Activated effector memory CD4-positive, alpha-beta T cell treated with Interleukin-2 at 50 U/mL for 16 hours (primary cell): ENCODE measurements at places on chromosomes 5 and 9.

GRCh38 chr5:78650531-78650930 lies 2.0 kb upstream of the LHFPL2 start:
- no peak for DNase-seq

- DNase-seq: no peak
Measured at GRCh38 chr9:89862316-89862715, 257.5 kb downstream of the GADD45G start.

- no peak for DNase-seq
Measured at GRCh38 chr9:105055917-105056316, 128.0 kb upstream of the ABCA1 start.

DNA sequence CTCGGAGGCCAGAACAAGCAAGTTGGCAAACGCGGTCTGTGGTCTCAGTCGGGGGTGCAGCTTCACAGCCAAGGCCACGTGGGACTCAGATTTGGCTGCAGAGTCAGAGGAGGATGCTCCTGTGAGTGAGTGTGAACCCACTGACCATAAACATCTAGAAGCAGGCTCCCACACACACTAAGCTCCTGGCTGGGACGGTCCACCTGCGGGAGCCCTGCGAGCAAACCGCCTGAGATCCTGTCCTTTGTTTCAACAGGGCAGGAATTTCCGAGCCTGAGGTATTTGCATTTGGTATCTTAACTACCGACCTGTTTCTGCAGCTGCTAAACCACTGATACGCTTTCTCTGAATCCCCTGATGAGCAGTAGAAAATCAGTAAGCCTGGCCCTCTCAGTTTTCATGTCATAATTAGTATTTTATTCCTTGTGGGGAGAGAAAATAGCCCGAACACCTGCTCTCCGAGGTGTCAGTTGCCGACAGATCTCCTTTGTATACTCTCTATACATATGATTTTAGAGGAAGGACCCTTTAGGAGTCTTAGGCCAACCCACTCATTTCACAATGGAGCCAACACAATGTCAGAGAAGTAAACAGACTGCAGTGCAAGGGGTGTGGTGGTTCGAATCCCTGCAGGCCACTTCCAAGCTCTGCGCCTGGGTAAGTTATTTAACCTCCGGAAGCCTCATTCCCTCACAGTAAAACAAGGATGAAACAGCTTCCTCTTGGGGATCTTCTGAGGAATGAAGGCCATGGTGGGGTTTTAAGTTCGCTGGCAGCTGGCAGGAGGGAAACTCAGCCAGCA lies 40.9 kb upstream of the PWWP2A start:
- DNase-seq: no peak

GRCh38 chr5:67476995-67477394 lies 280.4 kb upstream of the CD180 start:
- no peak for DNase-seq

DNA sequence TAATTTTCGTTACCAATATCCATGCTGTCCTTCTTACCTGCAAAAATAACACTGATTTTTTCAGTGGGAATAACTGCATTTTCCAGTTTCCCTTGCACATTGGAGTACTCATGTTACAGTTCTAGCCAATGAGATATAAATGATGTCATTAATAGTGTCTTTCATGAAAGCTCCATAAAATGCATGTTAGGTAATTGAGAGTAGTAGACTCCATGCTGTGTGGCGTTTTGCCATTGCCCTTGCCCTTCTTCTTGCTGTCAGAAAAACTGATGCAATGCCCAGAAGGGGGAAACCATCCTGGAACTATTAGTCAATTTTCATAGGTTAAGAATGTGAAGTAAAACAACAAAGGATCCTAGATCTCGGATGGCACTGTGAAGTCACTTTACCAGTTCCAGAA lies 1765.3 kb downstream of the EFNA5 start:
- DNase-seq: no peak

GRCh38 chr9:107625383-107625984 lies 135.9 kb upstream of the KLF4 start:
- no peak for DNase-seq

GRCh38 chr5:52801329-52801728 lies 13.6 kb downstream of the ITGA1 start:
- DNase-seq: no peak

DNA sequence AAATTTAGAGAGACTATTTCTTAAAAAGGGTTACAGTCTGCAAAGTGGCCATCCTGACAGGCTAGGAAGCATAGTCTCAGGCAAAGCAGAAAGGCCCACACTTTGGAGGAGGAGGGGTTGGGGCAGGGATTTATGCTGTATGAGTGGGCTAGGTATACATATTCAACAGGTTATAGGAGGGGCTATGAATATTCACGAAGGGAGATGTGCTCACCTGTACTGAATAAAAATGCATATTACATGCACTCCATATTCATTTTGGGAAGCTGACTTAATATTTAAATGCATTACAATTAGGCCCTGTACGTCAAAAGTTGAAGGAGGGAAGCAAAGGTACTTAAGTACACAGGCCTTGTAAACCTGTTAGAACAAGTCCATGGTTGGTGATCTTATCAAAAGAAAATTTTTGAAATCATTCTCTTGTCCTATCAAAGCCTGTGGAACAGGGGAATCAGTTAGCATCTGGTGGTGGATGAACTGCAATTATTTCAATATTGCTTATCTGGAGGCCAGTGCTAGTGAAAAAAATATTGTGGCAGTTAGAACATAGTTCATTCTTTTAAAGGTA lies 1.6 kb downstream of the CENPP start:
- no peak for DNase-seq

DNA sequence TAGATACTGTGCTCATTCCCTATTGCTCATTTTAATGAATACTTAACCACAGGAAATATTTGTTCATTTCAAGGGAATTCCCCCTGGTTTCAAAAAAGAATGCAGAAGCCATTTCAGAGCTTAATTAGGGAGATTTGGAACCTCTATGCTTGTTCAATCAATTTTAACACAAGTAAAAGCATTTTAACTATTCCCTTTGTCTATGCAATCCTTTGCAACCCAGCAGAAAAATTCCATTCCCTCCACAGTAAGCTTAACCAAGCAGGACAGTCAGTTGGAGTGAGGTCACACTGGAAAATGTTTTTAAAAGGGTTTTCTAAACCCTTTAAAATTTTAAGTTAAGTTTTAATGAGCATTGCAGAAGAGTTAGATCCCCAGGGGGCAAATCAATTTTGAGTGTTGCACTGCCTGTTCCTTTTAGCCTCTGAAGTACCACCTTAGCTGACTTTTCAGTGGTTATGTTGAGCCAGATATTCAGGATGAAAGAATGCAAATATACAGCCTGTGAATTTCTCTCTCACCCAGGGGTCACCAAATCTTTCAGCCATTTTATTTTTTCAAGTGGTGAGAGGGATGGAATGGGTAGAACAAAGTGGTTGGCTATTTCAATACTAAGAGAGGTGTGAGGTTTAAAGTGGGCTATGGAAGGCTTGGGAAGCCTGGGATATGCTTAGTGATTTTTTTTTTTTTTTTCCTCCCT lies 356.2 kb upstream of the NUDT12 start:
- no peak for DNase-seq

DNA sequence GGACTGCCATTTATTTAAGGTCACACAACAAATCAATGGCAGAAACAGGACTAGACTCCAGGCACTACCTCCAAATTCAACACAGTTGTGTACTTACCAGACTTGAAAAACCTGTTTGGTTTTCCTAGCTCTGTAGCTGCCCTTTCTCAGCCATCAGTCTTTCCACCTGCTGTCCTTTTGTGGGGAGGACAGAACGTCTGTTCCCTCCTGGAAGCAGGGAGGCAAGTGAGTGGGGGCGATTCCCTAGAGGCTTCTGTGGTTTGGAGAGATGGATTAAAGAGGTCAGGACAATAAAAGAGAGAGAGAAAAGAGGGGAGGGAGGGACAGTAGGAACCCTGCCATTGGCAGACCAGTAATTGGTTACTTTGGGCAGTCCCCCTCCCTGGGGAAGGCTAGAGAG lies 14.7 kb downstream of the ASTN2 start:
- DNase-seq: no peak

GRCh38 chr5:178304761-178305645 lies 72.4 kb upstream of the PHYKPL start:
- no peak for DNase-seq

DNA sequence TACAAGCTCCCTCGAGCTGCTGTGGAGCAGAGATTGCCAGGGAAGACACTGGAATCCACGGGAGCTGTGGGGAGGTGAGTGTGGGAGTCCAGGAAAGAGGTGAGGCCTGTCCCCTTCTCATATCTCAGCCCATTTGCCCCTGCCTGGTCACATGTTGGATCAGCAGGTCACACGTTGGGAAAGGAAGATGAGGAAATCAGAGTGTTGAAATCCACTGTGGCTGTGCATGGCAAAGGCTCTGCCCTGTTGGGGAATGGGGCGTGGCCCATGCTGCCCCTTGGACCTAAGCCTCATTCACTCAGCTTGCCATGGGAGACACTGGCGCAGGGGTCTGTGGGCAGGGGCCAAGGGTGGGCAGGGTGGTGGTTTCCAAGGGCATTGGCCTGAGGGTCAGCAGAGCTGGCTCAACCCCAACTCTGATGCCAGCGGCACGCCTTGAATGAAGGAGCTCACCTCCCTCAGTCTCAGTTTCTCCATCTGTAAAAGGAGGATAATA lies 85.4 kb upstream of the CPEB4 start:
- no peak for DNase-seq

- DNase-seq: no peak
Measured at GRCh38 chr9:127262602-127263001, 2.0 kb upstream of the GARNL3 start.

DNA sequence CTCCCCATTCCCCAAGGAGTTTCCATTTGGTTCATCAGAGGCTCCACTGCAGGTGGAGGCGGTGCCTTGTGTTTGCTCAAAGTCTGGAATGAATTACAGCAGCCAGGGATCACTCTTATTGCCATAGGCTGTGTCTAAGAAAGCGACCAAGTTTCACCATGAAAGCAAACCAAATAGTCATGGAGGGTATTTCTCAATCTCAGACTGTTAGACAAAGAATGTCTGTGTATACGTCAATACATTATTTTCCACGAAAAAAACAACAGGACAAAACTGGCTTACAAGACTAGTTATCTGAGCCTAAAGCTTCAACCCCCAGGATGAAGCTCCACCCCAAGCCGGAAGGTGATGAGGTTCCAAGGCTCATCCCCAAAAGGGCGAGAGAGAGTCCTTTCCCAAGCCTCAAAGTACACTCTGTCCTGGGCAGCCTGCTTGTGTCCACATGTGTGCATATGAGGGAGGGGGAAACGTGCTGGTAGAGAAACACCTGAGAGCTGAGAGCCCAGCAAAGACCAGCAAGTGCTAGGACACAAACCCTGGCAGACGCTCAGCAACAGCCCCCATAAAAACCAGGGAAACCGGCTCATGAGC lies 4.3 kb downstream of the B4GALT1 start:
- no peak for DNase-seq

- no peak for DNase-seq
Measured at GRCh38 chr9:115413304-115413703, 295.3 kb upstream of the TNC start.

- no peak for DNase-seq
Measured at GRCh38 chr5:54671111-54671531, 153.6 kb downstream of the SNX18 start.

GRCh38 chr9:9892217-9892616 lies 720.6 kb downstream of the PTPRD start:
- DNase-seq: no peak

DNA sequence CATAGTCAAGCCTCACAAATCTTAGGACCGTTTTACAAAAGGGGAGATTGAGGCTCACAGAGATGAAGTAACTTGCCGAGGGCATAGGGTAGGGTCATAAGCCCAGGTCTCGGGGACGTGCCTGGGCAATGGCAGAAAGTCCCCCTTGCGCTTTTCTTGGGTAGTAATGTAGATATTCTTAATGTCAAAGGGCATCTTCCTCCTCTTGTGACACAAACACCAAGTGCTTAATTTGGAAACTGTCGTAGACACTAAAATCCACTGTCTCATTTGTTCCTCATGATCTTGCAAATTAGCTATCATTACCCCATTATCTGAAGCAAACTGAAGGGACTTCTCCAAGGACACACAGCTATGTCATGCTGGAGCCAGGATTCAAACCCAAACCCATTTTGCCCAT lies 180.8 kb downstream of the GAS1 start:
- DNase-seq: no peak

- no peak for DNase-seq
Measured at GRCh38 chr5:82905986-82906385, 171.2 kb downstream of the TMEM167A start.

- DNase-seq: no peak
Measured at GRCh38 chr5:149550268-149550583, 1.0 kb downstream of the CSNK1A1 start.

DNA sequence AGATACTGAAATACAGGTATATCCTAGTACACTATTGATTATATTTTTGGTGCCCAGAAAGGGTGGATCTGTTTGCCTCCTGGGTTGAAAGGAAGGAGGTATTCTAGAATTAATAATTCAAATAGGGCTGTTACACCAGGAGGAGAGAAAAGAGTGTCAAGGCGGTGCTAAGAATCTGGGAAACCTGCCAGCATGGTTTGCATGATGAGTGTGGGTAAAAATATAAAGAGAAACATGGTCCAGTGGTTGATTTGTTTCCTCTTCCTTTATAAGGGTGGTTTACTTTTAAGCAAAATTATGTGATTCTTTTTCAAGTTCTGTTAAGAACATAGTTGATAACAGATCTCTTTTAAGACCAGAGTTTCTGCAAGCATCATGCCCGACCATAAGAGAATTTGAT lies 69.4 kb upstream of the NFIB start:
- no peak for DNase-seq

DNA sequence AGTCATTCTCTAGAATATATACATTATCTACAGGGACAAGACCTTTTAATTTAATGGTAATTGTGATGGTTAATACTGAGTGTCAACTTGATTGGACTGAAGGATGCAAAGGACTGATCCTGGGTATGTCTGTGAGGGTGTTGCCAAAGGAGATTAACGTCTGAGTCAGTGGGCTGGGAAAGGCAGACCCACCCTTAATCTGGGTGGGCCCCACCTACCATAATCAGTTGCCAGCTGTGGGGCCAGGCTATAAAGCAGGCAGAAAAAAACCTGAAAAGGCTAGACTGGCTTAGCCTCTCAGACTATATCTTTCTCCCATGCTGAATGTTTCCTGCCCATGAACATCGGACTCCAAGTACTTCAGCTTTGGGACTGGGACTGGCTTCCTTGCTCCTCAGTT lies 112.2 kb upstream of the SMC2 start:
- no peak for DNase-seq

DNA sequence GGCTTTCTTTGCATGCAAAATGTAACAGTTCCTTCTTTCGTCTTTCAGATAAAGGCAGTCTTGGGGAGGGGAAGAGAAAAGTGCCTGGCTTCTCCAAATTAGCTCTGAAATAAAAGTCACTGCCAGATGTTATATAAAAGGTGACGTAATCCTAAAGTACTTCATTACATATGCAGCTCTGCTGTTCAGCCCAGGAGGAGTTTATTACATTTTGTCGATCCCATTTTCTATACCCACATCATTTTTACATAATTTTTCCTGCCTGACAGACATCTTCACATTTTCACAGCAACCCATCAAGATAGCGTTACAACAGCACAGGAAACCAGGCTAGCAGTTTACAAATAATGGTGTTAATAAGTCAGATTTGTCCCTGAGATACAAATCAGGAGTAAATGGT lies 86.7 kb upstream of the SLC30A5 start:
- no peak for DNase-seq

- peak; percentile 7 for DNase-seq
Measured at GRCh38 chr5:141512911-141513626, 24.2 kb downstream of the PCDHGC5 start.

- DNase-seq: no peak
Measured at GRCh38 chr5:160462167-160462566, 40.5 kb downstream of the PTTG1 start.

- no peak for DNase-seq
Measured at GRCh38 chr5:10707198-10708142, 53.6 kb downstream of the DAP start.
